ENCODE measurements at places on chromosomes 3 and 15.

DNA sequence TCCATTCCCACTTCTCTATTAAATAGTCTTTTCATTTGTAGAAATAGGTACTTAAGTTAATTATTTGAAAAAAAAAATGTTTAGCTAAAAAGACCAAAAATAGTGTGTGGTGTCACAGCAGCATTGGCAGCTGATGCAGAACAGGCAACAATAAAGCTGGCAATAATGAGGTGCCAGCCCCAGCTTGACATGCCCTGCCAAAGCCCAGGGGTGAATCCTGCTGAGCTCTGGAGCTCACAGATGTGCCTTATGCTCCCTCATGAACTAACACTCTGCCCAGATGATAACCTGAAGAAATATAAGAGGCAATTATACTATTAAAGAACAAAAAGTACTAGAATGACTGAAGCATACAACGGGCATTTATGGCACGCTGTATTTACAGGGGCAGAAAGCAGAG lies 63.8 kb downstream of the IGSF11 start:
- DNase-seq: no peak

DNA sequence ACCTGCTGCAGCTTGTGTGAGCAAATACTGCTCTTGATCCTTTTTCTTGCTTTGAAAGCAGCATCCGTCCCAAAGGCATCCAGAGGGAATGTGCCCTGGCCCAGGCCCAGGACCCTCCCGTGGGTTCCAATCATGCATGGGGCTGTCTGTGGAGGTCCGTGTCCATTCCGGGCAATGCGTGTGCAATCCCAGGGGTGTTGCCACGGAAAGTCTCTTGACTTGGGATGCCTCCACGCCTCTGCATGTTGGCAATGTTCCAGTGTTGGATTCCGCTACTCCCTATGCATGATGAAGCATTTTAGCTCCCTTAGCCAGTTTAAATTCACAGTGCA lies 105.7 kb downstream of the SNRPN start:
- no peak for DNase-seq

GRCh38 chr15:62603742-62604141 lies 438.7 kb upstream of the C2CD4B start:
- no peak for DNase-seq

DNA sequence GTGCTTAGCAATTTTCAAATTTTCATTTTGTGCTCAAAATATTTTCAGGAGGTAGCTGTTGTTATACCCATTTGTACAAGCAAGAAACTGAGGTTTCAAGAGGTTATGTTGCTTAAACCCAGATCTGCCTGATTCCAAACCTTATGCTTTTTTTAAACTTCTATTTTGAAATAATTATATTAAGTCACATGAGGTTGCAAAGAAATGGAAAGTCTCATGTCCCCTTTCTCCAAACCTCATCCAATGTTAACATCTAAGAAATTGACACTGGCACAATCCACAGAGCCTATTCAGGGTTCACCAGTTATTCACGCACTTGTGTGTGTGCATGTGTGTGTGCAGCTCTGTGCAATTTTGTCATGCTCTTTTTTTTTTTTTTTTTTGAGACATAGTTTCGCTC lies 35.1 kb downstream of the B3GNT5 start:
- no peak for DNase-seq

DNA sequence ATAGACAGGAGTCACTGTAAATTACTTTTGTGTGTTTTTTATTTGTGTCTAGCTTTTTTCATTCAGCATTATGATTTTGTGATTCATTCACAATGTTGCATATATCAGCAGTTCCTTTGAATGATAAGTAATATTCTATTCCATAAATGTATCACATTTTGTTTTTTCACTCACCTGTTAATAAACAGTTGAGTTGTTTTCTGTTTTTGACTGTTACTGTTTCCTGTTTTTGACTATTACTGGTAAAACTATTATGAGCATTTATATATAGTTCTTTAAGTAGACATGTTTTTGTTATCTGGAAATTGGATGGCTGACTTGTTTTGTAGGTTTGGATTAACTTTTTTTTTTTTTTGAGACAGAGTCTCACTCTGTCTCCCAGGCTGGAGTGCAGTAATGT lies 138.4 kb downstream of the RSRC1 start:
- DNase-seq: no peak

DNA sequence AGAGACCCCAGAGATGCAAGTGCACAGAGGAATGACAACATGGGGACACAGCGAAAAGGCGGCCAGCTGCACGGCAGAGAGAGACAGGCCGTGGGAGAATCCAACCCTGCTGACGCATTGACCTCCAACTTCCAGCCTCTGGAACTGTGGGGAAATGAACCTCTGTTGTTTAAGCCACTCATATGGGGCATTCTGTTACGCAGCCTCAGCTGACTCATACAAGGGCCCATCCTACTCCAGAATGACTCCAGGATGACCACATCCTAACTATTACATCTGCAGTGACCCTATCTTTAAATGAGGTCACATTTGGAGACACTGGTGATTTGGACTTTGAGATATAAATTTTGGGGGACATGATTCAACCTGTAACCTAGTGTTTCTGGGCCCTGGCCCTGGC lies 44.0 kb downstream of the KLF15 start:
- no peak for DNase-seq

DNA sequence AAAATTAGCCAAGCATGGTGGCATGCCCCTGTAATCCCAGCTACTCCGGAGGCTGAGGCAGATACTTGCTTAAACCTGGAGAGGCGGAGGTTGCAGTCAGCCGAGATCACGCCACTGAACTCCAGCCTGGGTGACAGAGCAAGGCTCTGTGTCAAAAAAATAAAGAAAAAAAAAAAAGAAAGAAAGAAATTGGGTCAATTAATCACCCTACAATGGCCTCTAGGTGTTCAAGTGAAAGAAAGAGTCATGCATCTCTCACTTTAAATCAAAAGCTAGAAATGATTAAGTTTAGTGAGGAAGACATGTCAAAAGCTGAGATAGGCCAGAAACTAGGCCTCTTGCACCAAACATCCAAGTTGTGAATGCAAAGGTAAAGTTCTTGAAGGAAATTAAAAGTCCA lies 44.9 kb upstream of the GSK3B start:
- no peak for DNase-seq

GRCh38 chr15:69395991-69396390 lies 18.2 kb upstream of the KIF23 start:
- no peak for DNase-seq

Data from stimulated activated CD4-positive, alpha-beta T cell treated with anti-CD3 and anti-CD28 coated beads, Interleukin-15, amount 100 ng/mL, for 1 hour (primary cell).